ENCODE measurements at places on chromosomes 2 and 18.

GRCh38 chr2:40160751-40161218, 291.1 kb downstream of the SLC8A1 start:
- no peak for DNase-seq

GRCh38 chr2:46837112-46837454, 78.5 kb downstream of the MCFD2 start:
- DNase-seq: no peak

- DNase-seq: peak; percentile 16
Measured at GRCh38 chr2:127455566-127456493, 37.6 kb downstream of the PROC start.

DNA sequence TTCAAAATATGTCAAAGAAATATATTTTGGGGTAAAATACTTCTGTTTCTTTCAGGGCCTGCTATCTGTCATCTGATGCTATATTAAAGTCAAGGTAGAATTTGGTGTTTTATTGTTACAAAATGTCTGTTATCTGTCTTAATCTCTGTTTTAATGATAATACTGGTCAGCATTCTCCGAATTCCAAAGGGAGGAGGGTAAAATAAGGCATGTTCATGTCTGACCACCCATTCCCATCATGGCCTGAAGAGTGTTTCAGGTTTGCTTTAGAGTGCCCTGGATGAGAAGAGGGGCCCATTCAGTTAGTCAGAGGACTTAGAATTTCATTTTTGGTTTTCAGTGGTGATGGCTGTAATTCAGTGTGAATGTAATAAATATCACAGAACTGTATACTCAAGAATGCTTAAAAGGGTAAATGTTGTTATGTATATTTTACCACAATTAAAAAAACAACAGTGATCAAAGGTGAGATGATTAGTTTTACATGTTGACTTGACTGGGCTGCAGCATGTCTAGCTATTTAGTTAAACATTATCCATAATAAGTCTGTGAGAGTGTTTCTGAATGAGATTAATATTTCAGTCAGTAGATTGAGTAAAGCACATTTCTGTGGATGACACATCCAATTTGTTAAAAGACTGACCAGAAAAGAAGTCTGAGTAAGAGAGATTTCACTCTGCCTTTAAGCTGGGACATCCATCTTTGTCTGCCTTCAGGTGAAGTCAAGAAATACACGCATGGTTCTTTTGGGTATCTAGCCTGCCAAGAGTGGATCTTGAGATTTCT, 467.9 kb upstream of the SYT4 start:
- DNase-seq: no peak

- DNase-seq: peak; percentile 30
Measured at GRCh38 chr2:24115057-24115456, 8.1 kb downstream of the PFN4 start.

DNA sequence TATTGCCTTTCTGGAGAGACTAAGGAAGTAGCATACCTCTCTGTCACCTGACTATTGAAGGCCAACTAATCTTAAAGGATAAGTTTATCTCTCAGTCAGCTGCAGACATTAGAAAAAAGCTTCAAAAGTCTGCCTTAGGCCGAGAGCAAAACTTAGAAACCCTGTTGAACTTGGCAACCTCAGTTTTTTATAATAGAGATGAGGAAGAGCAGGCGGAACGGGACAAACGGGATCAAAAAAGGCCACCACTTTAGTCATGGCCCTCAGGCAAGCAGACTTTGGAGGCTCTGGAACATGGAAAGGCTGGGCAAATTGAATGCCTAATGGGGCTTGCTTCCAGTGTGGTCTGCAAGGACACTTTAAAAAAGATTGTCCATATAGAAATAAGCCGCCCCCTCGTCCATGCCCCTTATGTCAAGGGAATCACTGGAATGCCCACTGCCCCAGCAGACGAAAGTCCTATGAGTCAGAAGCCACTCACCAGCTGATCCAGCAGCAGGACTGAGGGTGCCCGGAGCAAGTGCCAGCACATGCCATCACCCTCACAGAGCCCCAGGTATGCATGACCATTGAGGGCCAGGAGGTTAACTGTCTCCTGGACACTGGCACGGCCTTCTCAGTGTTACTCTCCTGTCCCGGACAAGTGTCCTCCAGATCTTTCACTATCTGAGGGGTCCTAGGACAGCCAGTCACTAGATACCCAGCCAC, 61.5 kb upstream of the FAM98A start:
- DNase-seq: no peak

- DNase-seq: no peak
Measured at GRCh38 chr18:30591462-30591861, 451.1 kb downstream of the DSC3 start.

GRCh38 chr2:138814123-138814898, 34.1 kb upstream of the NXPH2 start:
- DNase-seq: no peak

GRCh38 chr2:217304582-217304981, 444.7 kb upstream of the TNP1 start:
- DNase-seq: no peak

DNA sequence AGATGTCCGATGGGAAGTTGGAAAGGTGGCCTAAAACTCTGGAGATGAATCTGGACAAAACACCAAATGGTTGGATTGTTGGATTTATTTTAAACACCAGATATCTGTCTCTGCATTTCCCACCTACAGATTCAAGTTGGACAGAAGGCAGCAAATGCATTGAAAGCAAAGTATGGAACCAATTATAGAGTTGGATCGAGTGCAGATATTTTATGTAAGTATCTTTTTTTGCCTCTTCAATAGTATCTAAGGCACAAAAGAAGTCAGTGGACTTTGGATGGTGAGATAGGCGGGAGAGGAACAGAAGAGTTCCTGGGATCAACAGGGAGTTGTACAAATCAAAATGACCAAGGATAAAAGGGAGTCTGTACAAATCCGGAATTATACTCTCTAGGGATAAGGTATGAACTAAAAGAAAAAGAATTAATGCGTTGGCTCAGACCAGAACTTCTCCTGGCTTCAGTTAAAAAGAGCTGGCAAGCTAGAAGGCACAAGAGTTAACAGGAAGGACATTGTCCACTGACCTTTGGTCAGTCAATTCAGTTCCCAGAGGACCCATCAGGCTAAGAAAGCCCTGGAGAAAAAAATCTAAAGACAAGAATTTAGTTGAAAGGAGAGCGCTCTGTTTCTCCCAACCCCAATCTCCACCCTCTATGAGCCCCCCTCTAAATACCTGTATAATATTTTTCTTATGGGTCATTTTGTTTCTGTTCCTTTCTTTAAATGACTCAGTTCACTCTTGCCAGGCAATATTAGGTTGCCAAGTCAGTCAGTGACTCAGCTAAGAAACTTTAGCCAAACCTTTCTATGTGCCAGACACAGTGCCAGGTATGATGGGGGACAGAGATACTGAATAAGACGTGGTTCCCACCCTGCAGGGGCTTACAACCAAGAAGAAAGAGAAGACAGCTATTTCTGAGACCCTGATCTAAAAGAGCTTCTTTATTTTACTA, 29.1 kb downstream of the CPO start:
- no peak for DNase-seq

DNA sequence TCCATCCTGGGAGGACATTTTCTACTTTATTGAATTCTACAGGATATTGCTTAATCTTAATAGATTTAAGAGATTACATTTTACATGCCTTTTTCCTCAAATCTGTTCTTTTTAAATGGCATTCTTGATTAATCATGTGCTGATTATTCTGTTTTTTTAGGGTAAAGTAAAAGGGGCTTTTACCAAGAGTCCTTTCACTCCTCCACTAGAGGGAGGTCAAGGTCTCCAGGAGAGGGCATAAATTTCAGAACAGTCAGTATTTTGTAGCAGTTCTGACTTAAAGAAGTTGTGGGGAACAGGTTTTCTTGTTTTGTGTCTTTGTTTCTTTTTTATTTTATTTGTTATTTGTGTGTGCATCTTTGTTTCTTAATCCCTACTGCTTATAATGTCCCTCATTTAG, 25.4 kb downstream of the WDR75 start:
- DNase-seq: peak; percentile 29

- DNase-seq: no peak
Measured at GRCh38 chr2:156590085-156590739, 154.0 kb downstream of the GPD2 start.

- DNase-seq: no peak
Measured at GRCh38 chr2:43132683-43133301, 93.6 kb downstream of the ZFP36L2 start.

GRCh38 chr2:216195565-216196029, 86.4 kb downstream of the XRCC5 start:
- DNase-seq: peak; percentile 82

- no peak for DNase-seq
Measured at GRCh38 chr18:31721601-31722000, 37.2 kb upstream of the B4GALT6 start.

GRCh38 chr18:26865557-26865956, at the start of gene AQP4:
Gene AQP4 (minus strand): TSS chr18:26865707. CDS start chr18:26865689, 18 bp downstream.
- DNase-seq: no peak

DNA sequence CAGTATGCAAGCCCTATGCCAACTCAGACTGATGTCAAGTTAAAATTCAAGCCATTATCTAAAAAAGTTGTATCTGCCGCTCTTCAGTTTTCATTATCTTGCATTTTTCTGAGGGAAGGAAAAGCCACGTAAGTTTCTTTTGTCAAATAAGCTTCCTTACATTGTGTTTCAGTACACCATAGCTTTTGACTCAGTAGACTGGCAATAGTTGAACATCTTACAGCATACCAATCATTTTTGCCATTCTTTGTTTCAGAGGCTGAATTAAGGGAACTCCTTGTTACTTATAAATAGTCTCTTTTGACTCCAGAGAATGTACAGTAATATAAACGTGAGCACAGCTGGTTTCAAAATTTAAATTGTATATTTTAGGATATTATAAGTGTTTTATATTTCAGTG, 120.6 kb downstream of the EHBP1 start:
- DNase-seq: peak; percentile 78

GRCh38 chr2:240868286-240869108, at the start of gene AGXT:
Gene AGXT (plus strand): TSS chr2:240868824. CDS start chr2:240868866, 42 bp downstream.
- peak; percentile 11 for DNase-seq

GRCh38 chr18:3879836-3880120, 429.8 kb downstream of the TGIF1 start:
- DNase-seq: no peak

DNA sequence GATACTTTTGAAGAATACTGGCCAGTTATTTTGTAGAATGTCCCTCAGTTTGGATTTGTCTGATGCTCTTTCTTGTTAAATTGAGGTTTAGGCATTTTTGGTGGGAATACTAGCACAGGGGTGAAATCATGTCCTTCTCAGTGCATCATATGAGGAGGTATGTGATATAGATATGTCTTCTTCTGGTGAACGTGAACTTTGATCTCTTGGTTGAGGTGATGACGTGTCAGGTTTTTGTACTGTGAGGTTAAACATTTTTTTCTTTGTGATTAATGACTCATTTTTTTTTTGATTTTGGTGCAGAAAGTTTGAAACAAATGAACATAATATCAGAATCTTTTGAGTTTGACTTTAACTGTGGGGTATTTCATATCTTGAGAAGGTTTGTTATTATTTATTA, 11.0 kb downstream of the ZNF407 start:
- DNase-seq: no peak

DNA sequence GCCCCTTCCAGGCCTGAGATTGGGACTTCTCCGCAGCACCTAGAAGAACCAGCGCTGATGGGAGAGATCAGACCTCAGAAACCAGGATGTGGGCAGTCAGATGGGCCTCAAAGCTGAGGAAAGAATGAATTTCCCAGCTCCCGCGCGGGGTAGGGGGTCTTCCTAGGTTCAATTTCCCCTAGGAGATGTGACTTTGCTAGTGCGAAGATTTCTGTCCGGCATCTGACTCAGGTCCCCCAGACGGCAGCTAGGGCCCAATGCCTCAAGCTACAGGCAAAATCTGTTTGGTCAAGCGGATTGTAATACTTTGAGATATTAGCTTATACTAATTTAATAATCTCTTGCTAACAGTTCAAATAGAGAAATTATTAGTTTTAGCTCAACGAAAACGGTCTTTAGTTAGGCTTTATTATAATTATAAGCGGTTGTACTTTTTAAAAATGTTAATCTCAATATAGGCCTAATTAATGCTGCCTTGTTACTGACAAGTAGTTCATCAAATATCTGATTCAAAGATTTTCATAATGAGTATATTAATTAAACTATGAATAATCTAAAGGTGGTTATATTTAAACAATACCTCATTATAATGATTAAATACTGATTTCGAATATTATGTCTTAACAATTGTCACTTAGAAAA, 5.8 kb downstream of the DLX1 start:
- no peak for DNase-seq

- DNase-seq: peak; percentile 90
Measured at GRCh38 chr2:112803691-112804521, 19.6 kb upstream of the IL1A start.

DNA sequence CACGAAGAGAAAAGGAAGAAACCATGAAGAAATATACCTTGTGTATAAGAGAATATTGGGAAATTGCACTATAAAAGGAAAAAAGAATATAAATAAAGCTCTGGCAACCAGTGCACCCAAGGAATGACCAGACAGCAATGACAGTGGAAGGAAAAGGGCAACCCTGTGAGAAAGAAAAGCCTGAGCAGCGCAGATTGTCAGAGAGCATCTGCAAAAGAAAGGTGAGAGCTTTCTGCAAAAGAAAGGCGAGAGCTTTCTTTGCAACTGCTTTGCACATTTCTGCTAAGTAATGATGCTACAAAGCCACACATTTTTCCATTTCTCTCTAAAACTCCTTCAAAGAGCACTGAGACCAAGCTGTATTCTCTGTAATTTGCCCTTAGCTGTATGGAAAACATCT, 83.6 kb downstream of the CTNNA2 start:
- DNase-seq: no peak

DNA sequence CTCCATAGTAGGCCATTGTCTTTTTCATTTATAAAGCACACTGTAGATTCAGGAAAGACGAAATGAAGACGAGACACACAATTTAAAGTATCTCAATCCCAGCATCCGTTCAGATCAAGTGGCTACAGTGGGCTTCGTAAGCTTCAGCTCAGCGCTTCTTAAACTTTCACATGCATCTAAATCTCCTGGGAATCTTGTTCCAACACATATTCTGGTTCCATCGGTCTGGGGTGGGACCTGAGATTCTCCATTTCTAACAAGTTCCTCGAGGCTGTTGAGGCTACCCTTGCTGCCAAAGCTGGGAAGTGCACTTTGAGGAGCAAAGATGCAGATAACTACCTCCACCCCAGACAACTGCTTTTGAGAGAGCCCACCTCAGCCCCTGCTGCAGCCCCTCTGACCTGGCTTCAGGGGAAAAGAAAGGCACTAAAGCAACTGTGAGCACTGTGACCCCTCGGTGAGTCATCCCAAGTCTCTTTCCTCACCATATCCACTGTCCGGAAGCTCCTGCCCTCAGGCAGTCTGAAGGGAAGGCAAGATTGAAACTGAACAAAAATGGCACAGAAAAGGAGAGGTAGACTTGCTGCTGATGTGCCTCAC, 201.1 kb upstream of the FBXO11 start:
- peak; percentile 94 for DNase-seq

Measured in EH (cell line).